ENCODE measurements at places on chromosomes 4 and X.

DNA sequence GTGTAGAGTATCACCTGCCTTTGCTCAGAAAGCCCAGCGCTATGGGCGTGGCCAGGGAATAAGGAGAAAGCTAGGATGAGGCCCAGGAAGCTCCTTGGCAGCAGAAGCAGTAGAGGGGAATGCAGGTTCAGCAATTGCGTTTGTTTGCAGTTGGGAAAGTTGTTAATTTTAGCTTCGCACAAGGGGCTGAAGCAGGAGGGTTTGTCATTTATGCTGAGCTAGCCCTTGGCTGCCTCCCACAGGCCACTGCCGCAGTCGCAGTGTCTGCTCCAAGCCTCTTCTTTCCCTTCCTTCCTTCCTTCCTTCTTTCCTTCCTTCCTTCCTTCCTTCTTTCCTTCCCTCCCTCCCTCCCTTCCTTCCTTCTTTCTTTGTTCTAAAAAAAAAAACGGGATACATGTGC is 21.5 kb downstream of the FRMPD3 start:
- DNase-seq = no peak

GRCh38 chr4:26753617-26754016 is 107.0 kb upstream of the STIM2 start:
- DNase-seq = peak; percentile 45

DNA sequence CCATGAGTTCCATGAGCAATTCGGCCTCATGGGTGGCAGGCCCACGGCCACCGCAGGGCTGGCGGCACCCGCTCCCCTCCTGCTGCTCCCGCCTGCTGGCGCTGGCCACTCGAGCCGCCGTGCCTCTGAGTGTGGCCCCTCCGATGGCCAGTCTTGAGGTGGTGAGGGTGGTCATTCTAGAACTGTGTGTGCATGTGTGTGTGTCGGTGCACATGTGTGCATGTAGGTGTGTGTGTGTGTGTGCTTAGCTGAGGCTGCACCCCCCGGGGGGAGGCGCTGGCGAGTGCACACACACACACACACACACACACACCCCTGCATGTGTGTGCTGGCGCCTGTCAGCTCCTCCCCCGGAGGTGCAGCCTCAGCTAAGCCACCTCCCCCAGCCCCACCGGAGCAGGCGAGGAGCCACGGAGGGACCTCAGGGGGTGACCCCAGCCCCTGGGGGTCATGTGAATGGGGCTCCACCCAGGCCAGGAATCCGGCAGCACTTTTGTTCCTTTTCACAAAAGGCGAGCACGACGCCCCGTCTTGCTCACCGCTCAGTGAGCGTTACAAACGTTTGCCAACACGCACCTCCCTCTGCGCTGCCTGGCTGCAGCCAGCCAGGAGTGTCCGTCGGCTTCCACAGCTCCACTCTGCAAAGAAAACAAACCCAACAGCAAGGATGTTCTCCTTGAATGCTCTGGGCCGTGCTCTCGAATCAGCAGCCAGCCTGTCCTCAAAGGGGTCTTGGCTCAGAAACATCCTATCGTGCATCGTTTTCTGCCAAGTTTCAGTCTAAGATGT is 29.9 kb downstream of the FGFRL1 start:
- no peak for DNase-seq

GRCh38 chrX:15686818-15687685 is 22.4 kb upstream of the CLTRN start:
- no peak for DNase-seq

- no peak for DNase-seq
These were observed 70.7 kb upstream of the ANXA10 start for GRCh38 chr4:168021666-168022065.

GRCh38 chr4:89119836-89120235 is 8.5 kb downstream of the TIGD2 start:
- DNase-seq = no peak

- no peak for DNase-seq
These were observed 35.7 kb downstream of the APOO start for GRCh38 chrX:23871905-23872546.

DNA sequence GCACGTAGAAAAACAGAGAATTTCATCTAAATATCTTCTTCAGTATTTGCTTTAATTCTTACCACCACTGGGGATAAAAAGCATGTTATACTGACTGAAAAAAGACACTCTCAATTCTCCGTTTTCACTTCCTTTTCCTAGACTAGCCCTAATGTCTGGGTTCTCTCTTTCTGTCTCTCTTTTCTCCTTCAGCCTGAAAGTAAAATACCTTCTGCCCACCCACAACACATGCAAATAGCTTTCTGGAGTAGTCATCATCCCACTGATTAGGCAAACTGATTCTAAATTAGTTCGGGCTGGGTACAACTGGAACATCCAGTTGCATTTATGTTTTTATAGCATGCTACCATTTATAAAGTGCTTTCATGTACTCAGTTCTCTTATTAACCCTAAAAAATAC is 142.4 kb upstream of the ANKRD50 start:
- DNase-seq = no peak

DNA sequence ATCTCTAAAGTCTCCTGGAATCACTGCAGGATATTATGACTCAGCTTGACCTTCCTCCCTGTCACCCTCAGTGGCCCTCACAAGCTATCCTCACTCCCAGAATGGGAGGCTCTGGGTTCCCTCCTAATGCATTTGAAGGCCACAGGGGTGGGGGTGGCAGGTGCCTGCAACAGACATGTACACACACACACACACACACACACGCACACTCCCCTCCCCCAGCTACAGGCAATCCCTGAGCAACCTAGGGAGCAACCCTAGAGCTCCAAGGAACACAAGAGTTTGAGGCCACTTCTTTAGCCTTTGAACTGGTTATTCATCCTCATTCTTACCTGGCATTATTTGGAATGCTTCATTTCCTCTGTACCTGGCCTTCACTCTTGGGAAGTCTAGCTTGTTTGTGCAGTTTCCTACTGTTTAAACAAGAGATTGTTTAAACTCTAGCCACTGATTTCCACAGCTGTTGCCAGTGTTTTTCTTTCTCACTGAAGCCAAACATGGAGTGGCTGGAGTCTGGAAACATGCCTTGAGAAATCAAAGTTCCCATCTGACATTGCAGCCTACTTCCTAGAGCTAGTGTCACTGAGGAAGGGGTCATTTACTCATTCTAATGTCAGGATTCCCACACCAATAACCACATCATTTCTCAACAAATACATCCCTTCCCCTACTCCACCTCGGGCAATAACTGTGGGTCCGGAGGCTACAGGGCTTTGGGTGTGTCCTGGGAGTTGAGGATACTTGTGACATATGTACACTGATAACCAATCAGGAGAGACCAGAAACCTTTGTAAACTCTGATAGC is 37.7 kb downstream of the MAOA start:
- DNase-seq = no peak

DNA sequence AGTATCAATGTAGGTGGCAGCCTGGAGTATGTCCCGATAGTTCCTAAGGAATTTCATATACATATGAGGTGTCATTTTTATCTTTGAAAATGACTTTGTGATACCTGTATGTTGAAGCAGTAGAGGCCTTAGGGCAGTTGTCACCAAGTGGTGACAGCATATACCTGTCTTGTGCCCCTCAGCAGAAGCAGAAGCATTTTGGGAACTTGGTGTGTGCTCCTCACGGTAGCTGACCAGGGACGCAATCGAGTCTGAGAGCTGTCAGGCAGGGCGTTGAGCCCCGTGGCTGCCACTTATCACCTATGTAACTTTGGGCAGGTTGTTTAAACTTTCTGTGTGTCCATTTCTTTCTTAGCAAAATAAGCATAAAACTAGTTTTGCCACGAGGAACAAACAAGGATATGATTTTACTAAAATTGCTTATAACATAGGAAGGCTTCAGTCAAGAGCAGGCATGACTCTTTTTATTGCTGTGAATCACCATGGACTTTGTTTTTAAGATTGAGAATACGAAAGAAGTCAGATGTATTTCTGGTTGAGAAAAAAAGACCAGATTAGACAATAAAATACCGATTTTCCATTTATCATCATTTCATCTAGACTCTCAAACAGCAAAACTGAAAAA is 161.5 kb downstream of the CPE start:
- no peak for DNase-seq

DNA sequence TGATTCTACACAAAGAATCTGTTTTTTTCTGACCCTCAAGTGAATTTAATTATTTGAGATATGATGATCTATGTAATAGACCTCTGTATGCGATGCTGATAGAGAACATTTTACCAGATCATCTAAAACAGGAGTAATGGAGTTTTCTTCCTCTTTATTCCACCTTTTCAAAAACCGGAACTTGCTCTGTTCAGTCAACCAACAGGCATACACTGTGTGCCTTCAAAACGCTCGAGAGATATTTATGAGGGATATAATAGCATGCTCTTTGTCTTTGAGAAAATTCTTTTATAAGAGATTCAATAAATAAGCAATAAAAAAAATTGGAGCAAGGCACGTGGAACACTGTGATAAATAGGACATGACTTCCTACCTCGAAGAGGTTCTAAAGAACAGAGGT is 2.0 kb downstream of the NYX start:
- no peak for DNase-seq

DNA sequence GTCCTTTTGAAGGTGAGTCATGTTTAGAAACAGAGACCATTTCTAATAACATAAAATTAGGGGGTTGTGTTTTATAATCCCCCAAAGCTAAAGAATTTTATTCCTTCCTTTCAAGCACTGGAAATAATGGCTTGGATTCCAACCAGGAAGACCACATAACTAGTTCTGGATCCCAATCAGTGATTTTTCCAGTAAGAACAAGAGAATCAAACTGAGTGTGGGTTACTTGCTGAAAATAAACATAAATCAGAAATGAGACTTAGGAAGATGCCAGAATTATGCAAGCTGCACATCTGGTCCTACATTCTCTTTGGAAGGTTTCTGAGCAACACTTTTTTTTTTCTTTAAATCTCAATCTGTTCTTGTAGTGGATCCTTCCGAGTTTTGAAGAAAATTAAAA is 76.3 kb downstream of the SOWAHB start:
- DNase-seq = no peak

DNA sequence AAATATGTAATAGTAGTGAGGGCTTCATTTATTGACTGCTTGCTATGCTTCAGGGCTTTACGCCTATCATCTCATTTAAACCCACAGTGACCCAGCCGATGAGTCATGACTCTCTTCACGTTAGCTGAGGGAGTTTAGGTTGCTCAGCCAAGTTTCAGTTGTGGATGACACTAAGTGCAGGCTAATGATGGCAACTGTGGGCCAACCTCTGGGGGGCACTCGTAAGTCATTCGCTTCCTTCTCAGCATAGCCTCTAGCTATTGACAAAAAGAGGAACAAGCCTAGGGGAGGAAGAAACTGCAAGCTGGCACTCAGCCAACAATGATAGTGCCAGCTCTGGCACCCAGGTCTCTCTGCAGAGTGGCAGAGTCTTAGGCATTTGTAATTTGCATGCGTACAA is 325.0 kb downstream of the ARHGAP10 start:
- DNase-seq = peak; percentile 45

- no peak for DNase-seq
These were observed 99.5 kb downstream of the CCSER1 start for GRCh38 chr4:90226734-90227133.

DNA sequence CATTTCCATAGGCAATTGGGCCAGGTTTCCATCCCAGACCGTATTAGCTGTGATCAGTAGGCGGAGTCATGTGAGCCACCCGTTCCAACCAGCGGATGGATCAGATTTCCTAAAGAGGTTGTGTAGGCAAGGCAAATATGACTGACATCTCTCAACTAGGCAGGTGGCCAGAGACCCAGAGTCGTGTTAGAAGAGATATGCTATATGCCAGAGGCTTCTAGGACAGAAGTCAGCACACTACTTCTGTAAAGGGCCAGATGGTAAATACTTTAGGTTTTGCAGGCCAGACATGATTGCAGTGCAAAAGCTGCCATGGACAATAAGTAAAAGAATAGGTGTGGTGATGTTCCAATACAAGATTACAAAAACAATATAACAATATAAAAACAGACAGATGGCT is 788.4 kb downstream of the RPA4 start:
- no peak for DNase-seq

DNA sequence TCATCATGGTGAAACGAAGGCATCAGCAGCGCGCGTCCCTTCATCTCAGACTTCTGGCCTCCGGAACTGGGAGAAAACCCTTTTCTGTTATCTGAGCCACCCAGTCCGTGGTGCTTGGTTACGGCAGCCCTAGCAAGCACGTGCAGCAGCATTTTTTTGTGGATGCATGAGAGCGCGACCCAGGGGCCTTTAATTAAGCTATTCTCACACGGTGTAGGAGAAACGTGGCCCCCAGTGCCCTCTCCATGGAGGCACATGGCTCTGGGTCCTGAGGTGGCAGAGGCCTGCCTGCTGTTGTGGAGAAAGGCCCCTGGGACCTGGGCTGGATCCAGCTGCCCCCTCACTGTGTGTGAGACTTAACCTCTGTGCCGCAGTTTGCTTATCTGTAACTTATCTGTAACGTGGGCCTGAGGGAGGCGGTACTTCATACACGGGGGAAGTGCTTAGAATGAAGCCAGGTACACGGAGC is 9.5 kb downstream of the CLCN4 start:
- DNase-seq = no peak

GRCh38 chr4:43337707-43338106 is 445.2 kb downstream of the GRXCR1 start:
- no peak for DNase-seq

DNA sequence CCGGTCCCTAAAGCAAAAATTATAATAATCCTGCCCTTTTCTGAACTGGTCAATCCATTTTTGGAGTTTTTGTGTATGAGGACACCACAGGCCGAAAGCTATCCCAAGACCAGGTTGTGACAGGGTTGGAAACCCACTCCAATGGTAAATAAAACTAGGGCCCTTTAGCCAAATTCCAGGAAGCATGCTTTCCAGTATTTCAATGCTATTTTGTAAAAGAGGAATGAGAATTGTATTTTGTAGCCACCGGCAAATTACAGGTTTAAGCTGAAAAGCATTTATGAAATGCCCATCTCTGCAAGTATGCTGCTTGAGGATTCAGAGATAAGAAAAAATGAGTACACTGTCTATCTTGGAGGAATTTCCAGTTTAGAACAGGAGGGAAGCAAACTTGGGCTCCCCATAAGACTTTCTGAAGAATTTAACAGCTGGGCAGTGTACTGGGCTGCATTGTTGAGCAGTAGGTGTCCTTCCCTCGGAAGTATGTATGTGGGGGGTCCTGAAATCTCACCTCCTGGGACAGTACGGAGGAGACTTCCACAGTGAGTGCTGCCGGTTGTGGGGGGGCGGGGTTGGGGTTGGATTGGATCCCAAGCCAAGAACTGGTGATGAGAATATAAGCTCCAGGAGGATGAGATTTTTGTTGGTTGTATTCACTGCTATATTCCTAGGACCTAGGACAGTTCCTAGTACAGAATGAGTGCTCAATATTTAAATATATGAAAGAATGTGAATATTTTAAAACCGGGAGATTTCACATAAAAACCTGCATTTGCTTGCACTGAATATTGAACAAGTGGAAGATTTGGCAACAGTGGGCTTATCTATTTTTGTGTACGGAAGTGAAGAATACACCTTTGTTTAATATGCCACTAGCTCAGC is 26.8 kb downstream of the OCIAD2 start:
- DNase-seq = no peak

DNA sequence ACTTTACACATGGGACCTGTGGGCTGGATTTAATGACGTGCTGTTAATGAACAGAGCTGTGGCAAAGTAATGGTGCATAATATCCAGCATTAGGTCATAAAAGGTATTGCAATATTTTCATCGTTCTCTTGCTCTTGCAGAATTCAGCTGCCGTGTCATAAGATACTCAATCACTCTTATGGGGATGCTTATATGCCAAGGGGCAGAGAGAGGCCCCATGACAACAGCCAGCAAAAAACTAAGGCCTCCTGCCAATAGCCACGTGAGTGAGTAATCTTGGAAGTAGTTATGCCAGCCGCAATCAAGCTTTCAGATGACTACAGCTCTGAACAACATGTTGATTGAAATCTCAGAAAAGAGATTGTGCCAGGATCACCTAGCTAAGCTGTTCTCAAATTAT is 616.9 kb downstream of the FSTL5 start:
- no peak for DNase-seq

- no peak for DNase-seq
These were observed 15.8 kb downstream of the ART3 start for GRCh38 chr4:76090241-76090691.

Measured in left ventricle myocardium inferior (tissue), 1 donor.